ENCODE measurements at places on chromosomes 3 and 15. TPM values are rescaled to one million over a fixed set of nuclear protein-coding genes. Genes with fewer than 3 reads are reported as not detected.

RCN2 gene
- 28.8 TPM for total RNA-seq

C3orf70 gene
- 2.0 TPM for total RNA-seq

GPR149 gene
- total RNA-seq: not detected

CELF6 gene
- 0.87 TPM for total RNA-seq

GRAMD1C gene
- total RNA-seq: 1.6 TPM

DPPA2 gene
- not detected for total RNA-seq

SLC28A1 gene
- 1.5 TPM for total RNA-seq

ECE2 gene
- not detected for total RNA-seq

GREM1 gene
- 0.19 TPM for total RNA-seq

PRR20G gene
- not detected for total RNA-seq

CD80 gene
- total RNA-seq: 0.32 TPM

GLT8D1 gene
- total RNA-seq: 31.4 TPM

NANOGP8 gene
- not detected for total RNA-seq

RHOV gene
- total RNA-seq: not detected

SERPINI1 gene
- total RNA-seq: 11.8 TPM

TMEM108 gene
- 1.4 TPM for total RNA-seq

GP5 gene
- total RNA-seq: 0.16 TPM

CASR gene
- total RNA-seq: not detected

BNC1 gene
- 0.06 TPM for total RNA-seq

IL17RE gene
- total RNA-seq: 0.66 TPM

FHIT gene
- 18.0 TPM for total RNA-seq

ACTC1 gene
- 17,095 TPM for total RNA-seq
